AG08396 (cell line): ENCODE measurements at places on chromosomes 2 and 18.

- DNase-seq = no peak
Observed at GRCh38 chr2:65025453-65026123, 30.6 kb upstream of the CEP68 start.

DNA sequence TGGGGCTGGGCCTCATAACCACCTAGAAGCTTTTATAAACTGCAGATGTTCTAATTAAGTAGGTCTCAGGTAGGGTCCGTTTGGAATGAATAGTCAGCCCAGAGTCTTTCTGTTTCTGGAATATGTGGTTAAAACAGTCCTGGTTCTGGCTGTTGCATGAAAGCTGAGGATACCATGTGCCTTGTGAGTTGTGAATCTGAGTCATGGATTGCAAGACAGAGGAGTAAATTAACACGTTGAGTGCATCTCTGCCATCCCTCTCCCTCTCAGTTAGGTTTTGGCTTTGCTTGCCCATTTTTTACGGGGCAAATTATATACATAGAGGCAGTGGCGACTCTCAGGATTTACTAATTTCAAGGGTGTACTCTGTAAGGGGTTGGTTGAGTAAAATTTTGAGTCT is 59.1 kb downstream of the NCK2 start:
- no peak for DNase-seq

DNA sequence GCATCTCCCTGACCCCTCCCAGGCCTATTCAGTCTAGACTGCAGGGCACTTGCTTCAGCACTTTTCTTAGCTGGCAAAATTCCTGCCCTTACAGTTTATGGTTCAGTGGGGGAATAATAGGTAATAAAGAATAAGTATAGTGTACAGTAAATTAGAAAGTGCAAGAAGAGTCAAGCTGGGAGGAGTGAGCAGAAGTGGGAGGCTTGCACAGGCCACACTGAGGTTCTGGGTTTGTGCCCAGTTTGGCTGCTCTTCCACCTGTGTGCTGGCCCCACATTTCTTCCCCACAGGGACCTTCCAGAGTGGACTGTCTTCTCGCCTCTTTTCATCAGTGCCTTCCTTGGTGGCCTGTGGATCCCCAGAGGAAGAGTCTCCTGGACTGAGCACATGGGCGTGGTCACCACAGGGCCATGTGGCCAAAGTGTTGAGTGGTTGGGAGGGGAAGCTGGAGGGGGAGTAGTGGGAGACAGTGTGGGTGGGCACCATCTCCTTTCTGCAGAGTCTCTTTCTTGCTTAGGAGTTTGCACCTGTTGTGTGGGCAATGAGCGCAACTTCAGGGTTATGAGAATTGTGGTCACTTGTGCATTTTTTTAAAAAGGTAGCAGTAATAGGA is 128.6 kb upstream of the ZSWIM2 start:
- DNase-seq = no peak

DNA sequence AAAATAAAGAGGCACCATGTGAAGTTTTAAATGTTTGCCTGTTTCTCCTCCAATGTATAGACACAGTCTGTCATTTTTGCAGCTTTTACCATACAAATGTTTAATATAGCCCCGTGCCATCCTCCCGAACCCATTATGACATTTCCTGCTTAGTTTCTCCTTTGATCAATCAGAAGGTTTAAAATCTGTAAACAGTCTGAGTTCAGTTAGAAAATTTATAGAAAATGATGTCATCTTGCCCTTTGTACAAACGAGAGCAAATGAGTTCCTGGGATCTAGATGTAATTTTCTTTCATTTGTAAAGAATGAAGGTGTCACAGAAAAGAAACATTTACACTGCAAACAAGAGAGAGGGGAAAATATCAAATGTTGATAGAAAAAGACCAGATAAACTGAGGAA is 62.7 kb upstream of the NFU1 start:
- DNase-seq = no peak

DNA sequence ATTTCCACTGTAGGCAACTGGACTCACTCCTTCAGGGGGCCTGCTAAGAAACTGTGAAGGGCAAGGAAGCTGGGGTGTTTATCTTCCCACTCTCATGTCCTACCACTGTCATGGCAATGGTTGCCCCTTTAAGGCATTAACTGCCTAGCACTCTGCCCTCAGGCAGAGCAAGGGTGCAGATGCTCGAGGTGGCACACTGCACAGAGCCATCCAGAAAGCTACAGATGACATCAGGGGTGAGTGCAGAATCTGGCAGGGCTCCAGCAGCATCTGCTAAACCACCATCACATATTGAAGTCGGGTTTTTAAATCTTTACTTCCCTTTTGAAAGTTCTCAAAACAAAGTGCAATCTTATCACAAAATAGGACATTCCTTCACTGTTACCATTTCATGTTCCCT is 75.4 kb downstream of the RAPGEF4 start:
- no peak for DNase-seq

- no peak for DNase-seq
Observed at GRCh38 chr18:25177631-25178030, 174.3 kb downstream of the ZNF521 start.
